ENCODE measurements at places on chromosomes 6 and 20.

DNA sequence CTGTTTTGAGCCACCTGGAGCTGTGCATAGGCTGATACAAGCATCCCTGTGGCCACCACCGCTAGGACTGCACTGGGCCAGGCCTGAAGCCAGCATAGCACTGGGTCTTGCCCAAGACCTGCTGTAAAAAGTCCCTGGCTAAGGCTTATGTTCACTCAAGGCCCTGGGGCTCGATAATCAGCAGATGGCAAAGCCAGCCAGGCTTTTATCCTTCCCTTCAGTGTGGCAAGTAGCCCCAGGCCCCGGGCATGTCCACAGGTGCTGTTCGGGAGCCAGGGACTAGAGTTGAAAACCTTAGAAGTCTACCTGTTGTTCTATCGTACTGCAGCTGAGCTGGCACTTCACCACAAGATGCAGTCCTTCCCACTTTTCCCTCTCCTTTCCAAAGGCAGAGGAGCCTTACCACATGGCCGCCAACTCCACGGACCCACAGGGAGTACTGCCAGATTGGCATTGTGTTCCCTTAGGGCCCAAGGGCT lies 226.4 kb upstream of the ZNF217 start:
- no peak for DNase-seq

DNA sequence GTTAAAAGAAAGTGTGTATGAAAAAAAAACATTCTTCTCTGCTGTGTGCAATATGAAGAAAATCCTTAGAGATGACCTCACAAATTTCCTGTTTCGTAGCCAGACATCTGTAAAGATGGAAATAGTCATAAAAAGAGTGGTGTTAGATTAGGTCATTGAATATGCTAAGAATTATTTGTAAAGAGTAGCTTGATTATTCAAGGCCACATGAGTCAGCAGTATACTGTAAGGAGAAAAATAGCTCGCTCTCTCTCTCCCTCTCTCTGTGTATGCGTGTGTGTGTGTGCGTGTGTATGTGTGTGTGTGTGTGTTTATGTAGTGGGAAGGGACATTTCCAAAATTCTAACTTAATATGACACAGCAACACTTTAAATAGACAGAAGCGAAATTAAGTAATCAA lies 78.8 kb downstream of the PTCHD4 start:
- peak; percentile 13 for DNase-seq

DNA sequence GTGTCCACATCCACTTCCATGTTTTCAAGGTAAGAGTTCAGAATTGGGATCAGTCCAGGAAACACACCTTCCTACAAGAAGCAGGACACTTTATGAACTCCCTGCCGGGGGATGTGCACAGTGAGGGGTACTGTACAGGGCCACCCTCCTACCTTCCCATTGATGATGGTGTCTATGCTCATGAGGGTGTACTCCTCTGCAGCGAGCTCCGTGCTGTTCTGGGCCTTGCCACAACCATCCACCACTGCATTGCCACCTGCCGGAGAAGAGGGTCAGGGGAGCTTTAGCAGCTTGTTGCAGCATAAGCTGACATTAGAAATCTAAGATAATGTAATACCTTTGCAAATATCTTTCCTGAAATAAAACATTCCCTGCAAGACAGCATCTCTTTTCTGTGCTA lies 44.8 kb downstream of the GCLC start:
- no peak for DNase-seq

DNA sequence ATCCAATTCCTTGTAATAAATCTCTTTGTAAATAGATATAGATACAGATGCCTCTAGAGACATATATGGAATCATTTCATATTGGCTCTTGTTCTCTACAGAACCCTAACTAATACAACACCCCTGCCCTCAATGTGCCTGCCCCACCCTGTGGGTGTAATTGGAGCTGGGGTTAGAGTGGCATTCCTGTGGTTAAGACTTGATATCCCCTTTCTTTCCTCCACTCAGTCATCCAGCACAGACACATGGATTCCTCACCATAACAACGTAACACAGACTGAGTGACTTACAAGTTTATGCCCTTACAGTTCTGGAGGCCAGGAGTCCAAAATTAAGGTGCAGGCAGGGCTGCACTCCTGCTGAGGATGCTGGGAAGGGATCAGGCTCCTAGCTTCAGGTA lies 42.8 kb downstream of the C6orf118 start:
- DNase-seq, result no peak

DNA sequence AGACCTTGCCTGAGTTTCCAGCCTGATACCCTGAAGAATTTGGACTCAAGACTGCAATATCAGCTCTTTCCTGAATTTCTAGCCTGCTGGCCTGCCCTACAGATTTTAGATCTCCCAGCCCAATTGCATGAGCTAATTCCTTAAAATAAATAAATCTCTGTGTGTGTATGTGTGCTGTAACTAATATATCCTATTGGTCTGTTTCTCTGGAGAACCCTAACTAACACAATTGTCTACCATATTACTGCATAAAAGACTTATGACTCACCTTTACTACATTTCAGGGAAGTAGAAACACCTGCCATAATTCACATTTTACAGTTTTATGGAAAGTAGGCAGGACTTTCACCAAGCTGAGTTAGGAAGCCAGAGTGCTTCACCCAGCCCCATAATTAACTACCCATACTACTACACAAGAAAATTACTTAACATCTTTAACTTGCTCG lies 90.7 kb upstream of the BEND6 start:
- no peak for DNase-seq

DNA sequence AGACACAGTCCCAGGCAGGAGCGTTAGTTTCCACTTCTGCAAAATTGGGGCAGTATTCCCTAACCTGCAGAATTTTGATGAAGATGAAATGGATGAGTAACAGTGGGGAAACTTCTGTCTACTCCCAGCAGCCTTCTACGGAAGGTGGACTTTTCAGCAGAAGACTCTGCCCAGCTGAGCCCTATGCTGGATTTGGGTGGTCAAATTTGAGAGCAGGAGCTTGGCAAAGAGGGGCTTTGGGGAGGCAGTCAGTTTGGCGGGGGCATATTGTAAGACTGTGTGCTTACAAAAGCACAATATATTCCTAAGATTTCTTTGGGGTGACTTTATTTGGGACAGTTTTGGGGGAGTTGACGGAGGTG lies 5.4 kb upstream of the SDCBP2 start:
- no peak for DNase-seq

- DNase-seq, result peak; percentile 92
These were observed at the start of gene SLC22A23 for GRCh38 chr6:3456898-3457709. Gene SLC22A23, minus strand, starts transcription at chr6:3457050. Its CDS starts 491 bp downstream, at chr6:3456559.

DNA sequence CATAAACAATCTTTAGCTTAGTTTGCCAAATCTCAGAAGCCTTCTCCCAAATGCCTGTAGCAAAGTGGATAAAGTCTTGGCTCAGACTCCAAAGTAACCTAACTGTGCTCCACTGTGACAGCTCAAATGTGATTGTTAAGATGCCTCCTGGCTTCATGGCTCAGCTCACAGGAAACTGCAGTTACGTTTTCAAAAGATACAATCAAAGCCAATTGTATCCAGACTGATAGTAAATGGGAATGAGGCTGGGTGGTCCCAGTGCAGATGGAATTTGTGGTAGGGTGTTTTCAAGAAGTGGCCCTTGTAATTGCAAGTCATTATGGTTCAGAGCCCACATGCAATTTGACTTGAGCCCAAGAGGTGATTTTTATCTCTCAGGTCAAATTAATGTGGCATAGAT lies 151.2 kb upstream of the TAB2 start:
- no peak for DNase-seq

DNA sequence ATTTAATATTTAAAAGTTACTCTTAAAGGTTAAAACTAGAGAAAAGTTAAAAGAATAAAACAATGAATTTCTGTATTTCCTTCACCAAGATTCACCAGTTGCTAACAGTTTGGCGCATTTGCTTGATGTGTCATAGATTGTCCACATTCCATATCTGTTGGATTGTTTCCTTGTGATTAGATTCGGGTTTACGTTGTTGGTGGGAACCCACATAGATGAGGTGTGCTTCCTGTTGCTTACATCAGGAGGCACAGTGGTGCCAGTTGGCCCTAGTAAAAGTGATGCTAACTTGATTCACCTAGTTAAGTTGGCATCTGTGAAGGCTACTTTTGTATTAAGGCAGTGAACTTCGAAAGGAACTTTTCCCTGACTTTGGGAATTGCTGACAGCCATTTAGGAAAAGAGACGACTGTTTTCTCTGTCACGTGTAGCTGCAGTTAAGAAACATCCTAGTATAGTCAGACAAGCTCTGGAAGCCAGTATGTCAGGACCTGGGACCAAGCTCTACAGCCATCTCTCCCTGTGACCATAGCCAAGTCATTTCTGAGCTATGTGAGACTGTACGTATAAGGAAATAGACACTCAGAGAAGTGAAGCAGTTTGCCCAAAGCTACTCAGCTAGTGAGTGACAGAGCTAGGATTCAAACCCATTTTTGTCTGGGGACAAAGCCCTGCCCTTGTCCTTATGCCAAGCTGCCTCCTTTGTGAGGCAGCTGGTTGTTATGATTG lies 49.0 kb downstream of the PPARD start:
- no peak for DNase-seq
